ENCODE measurements at places on chromosomes 12 and 14.

DNA sequence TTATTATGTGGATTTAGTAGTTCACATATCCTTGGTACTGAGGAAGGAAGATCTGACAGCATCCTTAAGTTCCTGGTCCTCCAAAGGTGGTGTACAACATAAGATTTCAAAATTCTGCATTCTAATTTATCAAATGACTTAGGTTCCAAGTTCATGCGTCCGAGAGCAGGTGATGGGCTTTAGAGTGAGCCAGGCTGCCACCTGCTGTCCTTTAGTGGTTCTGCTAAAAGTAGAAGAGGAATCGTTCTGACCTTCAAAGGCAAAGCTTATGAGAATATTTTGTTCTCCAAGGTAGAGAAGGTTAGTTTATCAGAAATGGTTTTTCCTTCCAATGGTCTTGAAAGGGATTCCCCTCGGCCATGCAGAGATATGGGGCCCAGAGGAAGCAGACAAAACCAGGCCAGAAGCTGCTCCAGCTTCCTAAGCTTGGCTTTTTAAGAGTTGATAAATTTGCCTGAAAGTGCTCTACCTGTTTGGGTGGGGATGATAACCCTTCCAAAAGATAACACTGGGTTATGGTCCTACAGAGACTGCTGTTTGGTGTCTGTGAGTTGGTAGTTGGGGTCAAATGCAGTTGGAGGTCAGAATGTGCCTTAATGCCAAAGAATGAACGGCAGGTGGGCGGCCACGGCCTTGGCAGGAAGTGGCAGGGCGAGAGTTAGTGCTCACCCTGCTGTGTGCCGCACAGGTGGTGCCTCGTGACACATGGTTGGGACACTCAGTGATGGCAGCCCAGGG, 29.1 kb upstream of the LRTM2 start:
- peak; percentile 74 for DNase-seq

- DNase-seq = no peak
Observed at GRCh38 chr12:129073157-129073915, 220.1 kb downstream of the GLT1D1 start.

DNA sequence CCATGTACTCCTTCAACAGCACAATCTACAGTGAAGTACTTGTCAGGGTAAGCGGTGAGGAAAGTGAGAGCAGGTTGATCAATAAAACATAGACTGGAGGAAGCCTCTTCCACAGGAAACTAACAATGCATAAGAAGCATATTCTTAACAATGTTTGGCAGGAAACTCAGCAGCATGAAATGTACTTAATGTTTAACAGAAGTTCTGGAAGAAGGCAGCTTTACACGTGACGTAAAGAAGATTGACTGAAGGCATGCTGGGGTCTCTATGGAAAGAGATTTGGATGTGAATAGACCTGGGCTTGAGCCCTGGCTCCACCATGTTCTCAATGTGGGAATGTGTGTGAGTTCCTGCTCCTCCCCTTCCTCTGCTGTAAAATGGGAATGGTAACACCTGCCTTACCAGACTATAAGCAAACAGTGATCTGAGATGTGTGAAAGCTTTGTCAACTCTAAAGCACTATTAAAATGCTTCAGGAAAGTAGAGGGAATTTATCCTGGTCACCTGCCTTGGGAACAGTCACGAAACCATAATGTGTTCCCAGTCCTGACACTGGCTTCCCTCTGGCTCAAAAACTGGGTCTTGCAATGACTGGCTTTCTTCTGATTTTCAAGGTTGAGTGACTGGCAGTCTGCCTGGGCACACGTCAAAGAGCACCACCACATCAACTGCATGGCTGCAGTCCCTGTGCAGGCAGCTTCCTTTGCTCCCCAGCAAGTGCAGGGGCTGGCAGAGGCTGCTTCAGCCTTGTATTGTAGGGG, 384.6 kb downstream of the APAF1 start:
- DNase-seq = no peak

GRCh38 chr14:69710378-69710777, 56.6 kb upstream of the SRSF5 start:
- DNase-seq = no peak

- no peak for DNase-seq
Observed at GRCh38 chr14:52000696-52001095, 11.3 kb downstream of the RTRAF start.

- DNase-seq = no peak
Observed at GRCh38 chr12:50639721-50640120, 124.2 kb upstream of the ATF1 start.

DNA sequence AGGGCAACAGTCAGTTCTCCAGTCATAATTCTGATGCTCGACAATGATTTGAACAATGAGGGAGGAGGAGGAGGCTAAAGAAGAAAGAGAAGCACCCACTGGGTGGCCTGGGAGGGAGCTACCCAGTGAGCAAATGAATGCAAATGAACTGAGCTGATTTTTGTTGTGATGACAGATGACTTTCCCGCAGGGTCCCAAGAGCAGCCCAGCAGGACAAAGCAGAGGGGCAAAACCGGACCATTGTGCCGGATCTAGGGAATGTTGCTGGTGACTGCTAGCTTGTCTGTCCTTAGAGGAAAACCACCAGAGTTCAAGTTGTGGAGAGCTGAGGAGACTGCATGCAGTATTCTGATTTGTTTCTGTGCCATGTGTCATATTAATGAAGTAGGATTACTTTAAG, 162.8 kb downstream of the MON2 start:
- no peak for DNase-seq

- no peak for DNase-seq
Observed at GRCh38 chr12:84764001-84764400, 148.6 kb downstream of the SLC6A15 start.

GRCh38 chr12:6326316-6327228, 15.3 kb downstream of the TNFRSF1A start:
- no peak for DNase-seq

- no peak for DNase-seq
Observed at GRCh38 chr12:72366255-72366654, 94.1 kb downstream of the TRHDE start.

- no peak for DNase-seq
Observed at GRCh38 chr14:101352567-101352966, 208.7 kb upstream of the DIO3 start.

DNA sequence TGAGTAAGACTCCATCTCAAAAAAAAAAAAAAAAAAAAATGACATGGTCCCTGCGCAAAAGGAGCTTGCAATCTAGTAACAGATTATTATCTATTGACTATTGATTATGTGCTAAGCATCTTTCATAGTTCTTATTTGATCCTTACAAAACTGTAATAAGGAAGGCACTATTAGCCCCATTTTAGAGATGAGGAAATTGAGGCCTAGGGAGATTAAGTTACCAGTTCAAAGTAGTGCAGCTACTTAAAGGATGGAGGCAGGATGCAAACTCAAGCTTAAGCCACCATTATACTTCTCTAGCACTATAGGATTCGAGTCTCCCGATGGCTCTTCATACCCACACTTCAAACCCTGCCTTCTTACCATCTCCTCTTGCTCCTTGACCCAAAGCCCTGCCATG, 31.3 kb downstream of the PLXNC1 start:
- DNase-seq = no peak

DNA sequence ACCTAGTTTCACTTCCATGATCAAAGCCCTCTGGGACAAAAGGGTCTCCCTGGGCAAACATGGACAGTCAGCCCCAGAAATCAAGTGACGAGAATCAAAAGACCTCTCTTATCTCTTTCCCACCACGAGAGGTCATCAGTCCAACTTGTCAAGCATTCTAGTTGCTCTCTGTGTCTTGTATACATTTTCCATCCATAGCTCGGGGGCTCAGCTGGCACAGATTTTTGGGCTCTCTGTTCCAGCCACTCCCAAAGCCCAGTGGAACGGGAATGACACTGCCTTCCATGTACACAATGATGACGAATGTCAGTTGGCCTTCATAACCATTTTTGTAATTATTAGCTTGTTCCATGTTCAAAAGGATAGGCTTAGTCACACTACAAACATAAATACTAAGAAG, 29.7 kb downstream of the NOS1 start:
- peak; percentile 42 for DNase-seq

GRCh38 chr12:75908961-75909605, 122.5 kb downstream of the PHLDA1 start:
- DNase-seq = peak; percentile 82

- DNase-seq = peak; percentile 2
Observed at GRCh38 chr14:33376510-33376909, 437.8 kb downstream of the NPAS3 start.

- no peak for DNase-seq
Observed at GRCh38 chr12:24042651-24043050, 93.2 kb upstream of the SOX5 start.

DNA sequence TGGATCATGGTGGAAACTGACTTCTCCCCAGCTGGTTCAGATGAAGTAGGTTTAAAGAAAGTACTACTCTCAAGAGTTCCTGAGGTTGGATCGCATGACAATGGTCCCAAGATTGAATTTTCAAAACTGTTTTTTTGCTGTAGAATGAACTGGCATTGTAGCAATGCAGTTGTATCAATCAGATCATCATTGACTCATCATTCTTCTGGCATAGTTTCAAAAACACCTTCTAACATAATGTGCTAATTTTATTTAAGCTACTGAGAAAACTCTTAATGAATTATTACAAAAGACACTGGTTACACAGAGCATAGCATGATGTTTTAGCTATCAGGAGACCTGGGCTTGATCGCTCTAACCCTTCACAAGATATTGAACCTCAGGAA, 384.5 kb upstream of the DCN start:
- DNase-seq = peak; percentile 31

GRCh38 chr12:25089738-25090137, 105.2 kb downstream of the DNAI7 start:
- DNase-seq = peak; percentile 49

DNA sequence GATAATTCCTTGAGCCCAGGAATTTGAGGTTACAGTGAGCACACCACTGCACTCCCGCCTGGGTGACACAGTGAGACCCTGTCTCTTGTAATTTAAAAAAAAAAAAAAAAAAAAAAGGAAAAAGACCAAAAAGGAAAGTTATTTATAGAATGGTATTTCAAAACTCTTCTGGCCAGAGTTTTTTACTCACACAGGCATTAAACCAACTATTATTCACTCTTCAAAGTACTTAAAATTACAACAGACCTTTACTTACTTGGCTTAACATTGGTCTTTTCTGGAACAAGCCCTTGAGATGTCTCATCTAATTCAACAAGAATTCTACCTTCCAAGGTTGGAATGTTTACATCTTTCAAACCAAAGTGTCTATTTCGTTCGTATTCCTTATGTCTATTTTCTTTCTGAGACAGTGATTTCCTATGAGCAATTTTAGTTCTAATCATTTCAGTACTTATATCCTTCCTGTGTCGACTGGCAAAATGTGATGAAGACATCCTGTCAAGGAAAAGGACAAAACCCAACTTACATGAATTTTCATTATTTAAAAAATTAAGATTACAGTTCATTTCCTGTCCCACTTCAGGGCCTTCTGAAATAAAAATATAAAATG, 2.6 kb downstream of the DLGAP5 start:
- DNase-seq = no peak

DNA sequence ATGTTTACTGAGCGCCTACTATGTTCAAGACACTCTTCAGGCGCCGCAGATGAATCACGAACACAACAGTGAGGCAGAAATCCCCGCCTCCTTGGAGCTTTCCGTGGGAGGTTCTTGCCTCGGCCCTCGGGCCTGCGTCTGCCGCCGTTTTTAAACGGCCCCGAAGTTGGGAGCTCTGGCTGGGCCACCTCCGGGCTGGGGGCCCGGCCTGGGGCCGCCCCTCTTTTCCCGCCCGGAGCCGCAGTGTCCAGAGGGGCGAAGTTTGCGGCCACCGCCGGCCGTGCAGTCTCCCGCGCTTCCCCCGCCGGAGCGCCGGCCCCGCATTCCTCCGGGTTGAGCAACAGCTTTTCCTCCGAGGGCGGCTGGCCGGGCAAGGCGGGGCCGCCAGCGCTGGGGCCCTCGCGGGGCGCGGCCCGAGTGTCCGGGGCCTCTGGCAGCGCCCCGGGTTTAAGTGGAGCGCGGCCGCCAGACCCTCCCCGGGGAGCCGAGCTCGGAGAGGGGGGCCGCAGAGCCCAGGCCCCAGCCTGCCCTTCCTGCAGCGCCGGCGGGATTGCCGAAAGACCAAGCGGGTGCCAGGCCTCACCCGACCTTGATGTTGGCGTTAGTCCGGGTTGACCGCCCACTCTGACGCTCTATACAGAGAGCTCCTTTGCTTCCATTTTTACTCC, 18.7 kb upstream of the CTDSP2 start:
- peak; percentile 81 for DNase-seq

DNA sequence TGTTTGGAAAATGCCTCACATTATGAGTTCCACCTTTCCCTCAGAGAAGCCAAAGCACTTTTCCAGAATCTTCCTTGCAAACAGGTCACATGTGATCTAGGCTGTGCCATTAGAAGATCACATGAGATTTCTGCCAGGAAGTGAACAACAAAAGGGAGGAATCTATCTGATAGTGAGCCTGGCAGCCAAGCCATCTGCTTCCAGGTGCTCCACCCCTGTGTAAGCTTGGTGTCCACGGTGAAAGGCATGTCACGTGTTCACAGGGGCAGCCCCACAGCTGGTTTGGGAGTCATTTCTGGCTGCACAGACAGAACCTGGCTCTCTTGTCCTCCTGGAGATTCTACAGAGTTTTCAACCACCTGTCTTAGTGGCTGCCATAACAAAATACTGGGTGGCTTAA, 3.5 kb upstream of the KSR2 start:
- DNase-seq = no peak

DNA sequence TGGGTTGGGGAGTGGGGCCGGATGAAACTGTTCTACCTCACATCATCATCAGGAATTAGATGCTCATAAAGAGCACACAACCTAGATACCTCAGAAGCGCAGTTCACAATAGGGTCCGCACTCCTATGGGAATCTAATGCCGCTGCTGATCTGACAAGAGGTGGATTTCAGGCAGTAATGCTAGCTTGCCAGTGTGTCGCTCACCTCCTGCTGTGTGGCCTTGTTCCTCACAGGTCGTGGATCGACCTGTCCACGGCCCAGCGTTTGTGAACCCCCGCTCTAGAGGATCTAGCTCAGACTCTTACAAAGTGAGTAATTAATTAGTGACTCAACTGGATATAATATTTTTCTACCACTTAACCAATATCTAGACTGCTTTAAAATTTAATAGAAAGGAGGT, 5.8 kb downstream of the PPP1R12A start:
- no peak for DNase-seq

DNA sequence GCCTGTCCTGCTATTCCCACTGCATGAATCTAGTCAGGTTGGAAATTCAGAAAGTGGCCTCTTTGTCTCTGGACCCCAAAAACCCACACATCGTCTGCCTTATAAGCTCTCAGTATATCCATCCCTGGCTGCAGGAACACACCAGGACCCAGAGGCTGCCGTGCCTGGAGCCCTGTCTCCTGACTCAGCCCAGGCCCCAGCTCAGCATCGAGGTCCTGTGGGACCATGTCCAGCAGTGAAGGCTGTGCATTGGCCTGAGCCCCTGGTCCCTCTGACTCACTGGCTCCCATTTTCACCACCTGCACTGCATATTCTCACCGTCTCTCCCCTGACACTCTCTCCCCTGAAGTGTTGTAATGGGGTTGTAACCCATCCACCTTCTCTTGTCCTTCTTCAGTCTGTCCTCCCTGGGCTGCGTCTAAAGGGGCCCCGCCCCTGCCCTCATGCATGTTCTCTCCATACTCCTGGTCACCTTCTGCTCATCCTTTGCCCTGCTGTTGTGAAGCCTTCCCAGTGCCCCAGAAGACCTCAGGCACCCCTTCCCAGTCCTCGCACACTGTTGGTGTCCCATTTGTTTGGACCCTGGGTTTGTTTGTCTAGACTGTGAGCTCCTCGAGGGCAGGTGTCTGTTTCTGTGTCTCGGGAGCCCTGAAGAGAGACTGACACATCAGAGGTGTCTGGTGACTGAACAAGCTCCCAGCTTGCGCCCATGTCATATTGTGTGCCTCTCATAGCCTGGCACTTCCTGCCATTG, 43.8 kb downstream of the EVL start:
- DNase-seq = no peak

Data from MCF 10A (cell line).